Cardiac muscle cell (in vitro differentiated cells and primary cell): ENCODE measurements at places on chromosomes 5 and 9. TPM values are rescaled to one million over a fixed set of nuclear protein-coding genes. Genes with fewer than 3 reads are reported as not detected.

Gene GPRIN1
- total RNA-seq, result 0.27 and 0.63 TPM in 2 replicates

Gene NR6A1
- total RNA-seq, result 12.8 and 19.8 TPM in 2 replicates

Gene BARHL1
- not detected in 2 replicates for total RNA-seq

Gene DMXL1
- 26.9 and 37.4 TPM in 2 replicates for total RNA-seq

Gene GFI1B
- total RNA-seq, result 0.06 and 0.07 TPM in 2 replicates

Gene COL15A1
- total RNA-seq, result 0.39 and 0.74 TPM in 2 replicates

Gene RXFP3
- 0.32 TPM in 1 of 2 replicates, not detected in the other for total RNA-seq

DNA sequence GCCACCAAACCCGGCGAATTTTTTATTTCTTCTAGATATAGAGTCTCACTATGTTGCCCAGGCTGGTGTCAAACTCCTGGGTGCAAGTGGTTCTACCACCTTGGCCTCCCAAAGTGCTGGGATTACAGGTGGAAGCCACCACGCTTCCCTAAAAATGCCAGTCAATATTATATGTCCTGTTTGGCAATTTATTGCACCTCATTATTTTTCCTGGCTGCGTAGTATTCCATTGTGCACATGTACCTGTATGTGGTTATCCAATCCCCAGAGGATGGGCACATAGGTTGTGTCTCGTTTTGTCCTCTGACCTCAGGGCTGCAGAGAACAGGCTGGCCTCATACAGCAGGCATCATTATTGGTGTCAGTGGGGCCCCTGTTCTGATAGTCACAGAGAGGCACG, 181.7 kb downstream of the C9orf50 start:
- no peaks in the 10 kb centered on the region for H3K36me3 ChIP-seq
- H3K4me1 ChIP-seq, result peaks cover 12% of the 10 kb centered on the region
- no peak overlapping the region for H3K27ac ChIP-seq
- DNase-seq, result no peak

DNA sequence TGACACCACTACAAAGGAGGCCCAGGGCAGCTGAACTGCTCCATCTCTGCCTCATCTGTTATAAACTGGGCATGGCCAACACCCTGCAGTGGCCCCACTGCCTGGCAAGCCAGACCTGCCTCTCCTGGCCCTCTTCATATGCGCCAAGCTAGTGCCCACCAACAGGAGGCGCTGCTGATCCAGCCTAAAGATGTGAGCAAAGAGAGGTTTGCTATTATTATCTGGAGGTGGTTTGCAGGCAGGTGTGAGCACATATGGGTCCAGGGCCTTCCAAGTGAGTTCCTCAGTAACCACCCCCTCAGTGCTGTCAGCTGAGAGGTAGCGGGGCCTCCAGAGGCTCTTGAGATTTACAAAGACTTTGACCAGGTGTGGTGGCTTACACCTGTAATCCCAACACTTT, 232.2 kb downstream of the SYK start:
- DNase-seq, result peak; percentile 25
- H3K36me3 ChIP-seq, result no peaks in the 10 kb centered on the region
- H3K27me3 ChIP-seq, result peaks cover 11% of the 10 kb centered on the region
- H3K27ac ChIP-seq, result no peak overlapping the region
- H3K4me3 ChIP-seq, result no peak overlapping the region
- peaks cover 3% of the 10 kb centered on the region for H3K4me1 ChIP-seq

GRCh38 chr5:13378091-13378490, 566.4 kb downstream of the DNAH5 start:
- no peaks in the 10 kb centered on the region for H3K36me3 ChIP-seq
- no peaks in the 10 kb centered on the region for H3K4me1 ChIP-seq
- H3K27ac ChIP-seq, result no peak overlapping the region
- no peak for DNase-seq
- no peaks in the 10 kb centered on the region for H3K27me3 ChIP-seq

DNA sequence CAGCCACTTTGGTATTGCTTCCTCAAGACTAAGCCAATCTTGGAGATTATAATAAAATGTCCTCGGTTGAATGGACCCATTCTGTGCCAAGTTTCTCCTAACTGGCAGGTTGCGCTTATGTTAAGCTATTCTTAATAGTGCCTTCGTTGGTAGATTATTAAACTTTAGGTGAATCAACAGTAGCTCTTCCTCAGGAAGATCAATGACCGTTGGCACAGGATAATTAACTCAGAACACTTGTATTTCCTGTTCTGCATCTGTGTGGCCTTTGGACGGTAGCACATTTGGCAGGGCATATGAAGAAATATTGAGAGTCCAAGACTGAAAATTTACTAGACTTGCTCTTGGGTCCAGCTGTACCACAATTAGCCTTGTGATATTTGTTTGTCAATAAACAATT, 402.9 kb downstream of the MLLT3 start:
- H3K4me3 ChIP-seq, result no peak overlapping the region
- H3K36me3 ChIP-seq, result no peaks in the 10 kb centered on the region
- no peak overlapping the region for H3K27ac ChIP-seq
- H3K27me3 ChIP-seq, result no peaks in the 10 kb centered on the region

DNA sequence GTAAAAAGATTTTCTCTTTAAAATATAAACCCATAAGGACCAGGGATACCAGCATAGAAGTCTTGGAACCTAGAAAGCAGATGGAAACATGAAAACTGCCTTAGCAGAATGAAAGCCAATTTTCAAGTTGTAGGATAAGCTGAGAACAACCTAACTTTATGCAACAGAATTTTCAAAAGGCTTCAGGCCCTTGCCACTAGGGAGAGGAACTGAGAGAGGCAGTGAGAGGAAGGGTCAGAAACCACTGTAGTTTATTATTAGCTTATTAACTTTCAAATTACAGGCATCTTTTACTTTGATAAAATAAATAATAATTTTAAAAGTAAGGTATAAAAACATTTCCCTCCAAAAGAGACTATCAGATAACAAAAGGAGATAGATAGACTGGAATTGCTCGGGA, 33.4 kb downstream of the FAM81B start:
- no peaks in the 10 kb centered on the region for H3K36me3 ChIP-seq
- H3K4me1 ChIP-seq, result no peaks in the 10 kb centered on the region
- DNase-seq, result no peak
- H3K27ac ChIP-seq, result no peak overlapping the region
- no peak overlapping the region for H3K4me3 ChIP-seq

DNA sequence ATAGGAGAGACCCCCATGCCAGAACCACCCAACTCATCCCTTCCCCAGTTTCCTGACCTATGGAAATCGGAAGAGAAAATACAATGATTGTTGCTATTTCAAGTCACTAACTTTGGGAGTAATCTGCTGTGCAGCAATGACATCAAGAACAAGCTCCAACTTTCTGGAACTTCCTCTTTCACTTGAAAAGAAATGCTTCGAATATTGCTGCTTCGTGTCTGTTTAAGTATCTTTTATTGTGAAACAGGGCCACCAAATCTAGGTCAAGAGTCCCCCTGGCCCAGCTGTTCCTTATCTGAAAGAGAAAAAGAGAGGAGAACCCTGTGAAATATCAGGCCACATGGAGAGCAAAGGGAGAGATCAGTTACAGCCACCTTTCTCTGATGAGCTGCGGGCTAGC, 59.4 kb upstream of the DNAH5 start:
- H3K4me3 ChIP-seq, result no peak overlapping the region
- H3K4me1 ChIP-seq, result no peaks in the 10 kb centered on the region
- H3K27ac ChIP-seq, result no peak overlapping the region
- no peak for DNase-seq
- no peaks in the 10 kb centered on the region for H3K36me3 ChIP-seq

DNA sequence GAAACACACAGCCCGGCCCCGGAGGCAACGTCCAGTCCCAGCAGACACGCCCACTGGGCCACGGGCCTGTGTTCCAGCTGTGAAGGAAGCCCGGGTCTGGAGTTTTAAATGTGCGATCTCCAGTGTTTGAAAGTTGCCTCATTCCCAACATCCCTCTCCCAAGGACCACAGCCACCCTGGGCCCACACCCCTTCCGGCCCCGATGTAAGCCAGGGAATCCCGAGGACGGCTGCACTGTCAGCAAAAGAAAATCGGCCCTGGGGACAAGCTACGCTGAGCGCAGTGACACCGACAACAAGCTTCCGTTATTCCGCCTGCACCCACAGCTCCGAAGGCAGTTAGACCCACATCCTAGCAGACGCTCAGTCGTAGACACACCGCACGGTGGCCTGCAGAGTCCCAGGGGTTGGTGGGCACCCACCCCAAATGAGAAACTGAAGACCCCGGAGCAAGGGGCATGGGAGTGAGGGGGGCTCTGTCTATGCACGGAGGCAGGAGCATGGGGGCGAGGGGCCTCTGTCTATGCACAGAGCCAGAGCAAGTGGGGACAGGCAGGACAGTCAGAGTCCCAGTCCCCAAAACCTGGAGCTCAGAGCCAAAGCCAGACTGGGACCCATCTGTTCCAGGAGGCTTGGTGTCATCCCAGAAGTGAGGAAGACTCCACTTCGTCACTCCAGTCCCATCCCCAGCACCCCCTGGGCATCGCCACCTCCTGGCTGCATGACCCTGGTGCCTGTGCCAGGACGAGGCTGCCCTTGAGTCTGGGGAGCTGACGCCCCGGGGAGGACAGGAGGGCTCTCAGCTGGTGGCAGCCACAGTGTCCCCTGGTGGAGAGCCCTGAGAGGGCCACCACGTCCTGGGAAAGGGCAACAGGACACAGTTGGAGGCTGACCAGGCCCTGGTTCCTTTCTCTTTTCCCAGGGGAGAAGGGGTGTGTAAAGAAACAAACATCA, 23.4 kb downstream of the GLT6D1 start:
- DNase-seq, result no peak
- H3K27me3 ChIP-seq, result no peaks in the 10 kb centered on the region
- H3K4me3 ChIP-seq, result no peak overlapping the region
- no peaks in the 10 kb centered on the region for H3K36me3 ChIP-seq

- H3K4me1 ChIP-seq, result no peaks in the 10 kb centered on the region
- no peak overlapping the region for H3K27ac ChIP-seq
- no peaks in the 10 kb centered on the region for H3K27me3 ChIP-seq
- DNase-seq, result no peak
Measured at GRCh38 chr5:6594066-6594465, 38.8 kb downstream of the NSUN2 start.

DNA sequence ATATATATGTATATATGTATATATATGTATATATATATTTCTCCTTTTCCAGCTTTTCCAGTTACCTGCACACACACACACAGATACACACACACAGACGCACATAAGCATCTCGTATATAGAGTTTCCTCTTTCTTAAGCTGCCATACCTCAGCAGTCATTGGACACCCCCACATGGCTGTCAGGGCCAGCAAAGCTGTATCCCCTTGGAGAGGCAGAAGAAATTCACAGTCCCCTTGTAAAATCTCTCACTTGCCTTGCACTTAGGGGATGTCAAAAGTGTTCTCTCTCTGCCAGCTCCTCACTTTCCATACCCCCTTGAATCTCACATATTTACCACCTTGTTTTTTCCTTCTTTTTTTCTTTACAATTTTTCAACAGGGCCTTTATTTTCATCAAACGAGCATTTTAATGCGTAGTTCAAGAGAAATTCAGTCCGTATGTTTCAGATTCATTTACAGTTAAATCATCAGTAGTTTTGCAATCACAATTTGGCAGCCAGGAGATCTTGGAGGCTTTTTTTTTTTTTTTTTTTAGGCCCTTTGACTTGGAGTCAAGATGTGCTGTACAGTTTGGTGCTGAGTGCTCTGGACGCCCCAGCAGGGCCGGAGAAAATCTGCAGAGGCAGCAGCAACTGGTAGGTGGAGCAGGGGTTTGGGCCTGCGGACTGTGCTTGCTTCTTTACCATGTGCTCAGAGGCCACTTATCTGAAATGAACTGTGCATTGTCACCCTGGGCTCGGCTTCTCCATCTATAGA, 244.9 kb upstream of the KLF4 start:
- H3K4me3 ChIP-seq, result no peak overlapping the region
- H3K27me3 ChIP-seq, result peaks cover 33% of the 10 kb centered on the region
- DNase-seq, result no peak
- no peak overlapping the region for H3K27ac ChIP-seq
- H3K36me3 ChIP-seq, result no peaks in the 10 kb centered on the region

GRCh38 chr9:123053046-123053445, 19.6 kb downstream of the GPR21 start:
- H3K4me1 ChIP-seq, result no peaks in the 10 kb centered on the region
- H3K4me3 ChIP-seq, result no peak overlapping the region
- H3K27me3 ChIP-seq, result no peaks in the 10 kb centered on the region
- H3K36me3 ChIP-seq, result no peaks in the 10 kb centered on the region
- H3K27ac ChIP-seq, result no peak overlapping the region

DNA sequence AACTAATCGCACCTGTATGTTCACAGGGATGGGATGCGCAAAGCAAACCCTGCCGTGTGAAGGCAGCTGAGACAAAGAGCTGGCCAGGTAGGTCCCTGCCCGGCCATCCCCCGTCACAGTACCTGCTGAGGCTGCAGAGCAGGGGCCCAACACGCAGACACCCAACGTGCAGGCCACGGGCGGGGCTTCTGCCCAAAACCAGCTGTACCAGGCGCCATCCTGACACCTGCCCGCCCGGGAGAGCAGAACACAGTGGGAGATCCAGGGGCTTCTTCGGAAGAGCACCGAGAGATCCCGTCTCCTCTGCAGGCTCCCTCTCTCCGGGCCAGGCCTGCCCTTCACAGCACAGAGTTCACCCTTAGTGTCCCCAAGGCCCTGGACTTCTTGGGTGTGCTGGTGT, 28.4 kb downstream of the ABO start:
- DNase-seq, result no peak
- H3K27me3 ChIP-seq, result peaks cover 17% of the 10 kb centered on the region
- H3K4me3 ChIP-seq, result no peak overlapping the region
- no peaks in the 10 kb centered on the region for H3K4me1 ChIP-seq
- H3K36me3 ChIP-seq, result no peaks in the 10 kb centered on the region

DNA sequence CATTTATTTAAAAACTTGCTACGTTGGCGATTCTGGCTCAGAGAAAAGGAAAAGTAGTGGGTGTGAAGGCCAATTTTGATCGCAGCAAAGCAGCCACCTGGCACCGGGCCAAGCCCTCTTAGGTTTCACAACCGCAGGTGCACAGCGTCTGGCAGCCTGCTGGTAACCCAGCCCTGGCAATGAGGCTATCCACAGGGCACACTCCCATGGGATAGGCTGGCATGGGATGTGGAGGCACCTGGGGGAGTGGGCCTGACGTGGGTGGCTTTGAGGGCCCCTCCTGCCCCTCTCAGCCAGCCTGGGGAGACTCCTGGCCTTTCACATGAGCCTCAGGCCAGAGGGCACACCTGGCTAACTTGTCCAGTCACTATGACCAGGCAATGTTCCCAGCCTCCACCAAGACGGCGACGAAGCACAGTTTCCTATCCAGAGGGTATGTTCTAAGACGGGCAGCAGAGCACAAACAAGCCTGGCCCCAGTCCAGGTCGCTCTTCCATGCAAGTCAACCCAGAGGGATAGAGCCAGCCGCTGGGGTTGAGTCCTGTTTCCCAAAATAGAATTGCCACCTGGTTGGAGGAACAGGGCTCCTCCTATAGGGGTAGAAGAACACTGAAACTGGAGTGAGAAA, 19.0 kb downstream of the CMBL start:
- no peak overlapping the region for H3K27ac ChIP-seq
- no peaks in the 10 kb centered on the region for H3K36me3 ChIP-seq
- H3K4me3 ChIP-seq, result no peak overlapping the region
- no peak for DNase-seq
- H3K4me1 ChIP-seq, result no peaks in the 10 kb centered on the region

DNA sequence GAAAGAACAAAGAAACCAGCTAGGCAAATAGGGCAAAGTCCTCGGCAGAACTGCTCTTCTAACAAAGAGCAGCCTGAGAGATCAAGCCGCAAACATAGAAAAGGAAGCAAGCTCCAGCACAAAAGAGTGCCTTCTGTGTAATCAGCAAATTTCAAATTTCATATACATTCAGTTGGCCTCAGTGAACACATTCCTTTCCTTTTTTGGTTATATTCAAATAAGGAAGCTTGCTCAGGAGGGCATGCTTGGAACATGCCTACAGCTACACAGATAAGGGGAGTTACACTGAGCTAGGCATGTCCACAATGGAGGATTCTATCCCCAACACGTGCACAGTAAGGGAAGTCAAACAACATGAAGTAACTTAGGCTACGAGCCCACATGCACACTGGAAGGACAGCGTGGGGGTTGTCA, 23.4 kb downstream of the IL33 start:
- DNase-seq, result peak; percentile 74
- H3K4me3 ChIP-seq, result no peak overlapping the region
- no peaks in the 10 kb centered on the region for H3K4me1 ChIP-seq
- no peak overlapping the region for H3K27ac ChIP-seq
- H3K27me3 ChIP-seq, result no peaks in the 10 kb centered on the region
